Dermis lymphatic vessel endothelial cell (primary cell): ENCODE measurements at places on chromosomes 4 and X. TPM values are rescaled to one million over a fixed set of nuclear protein-coding genes. Genes with fewer than 3 reads are reported as not detected.

The MAGEC1 gene
- total RNA-seq, result not detected in 2 replicates

The LRIT3 gene
- total RNA-seq, result not detected in 2 replicates

The SPANXD gene
- total RNA-seq, result not detected in 2 replicates

The PDZD11 gene
- 32.1 and 32.9 TPM in 2 replicates for total RNA-seq

The SOWAHD gene
- not detected in 2 replicates for total RNA-seq

The DMRTC1B gene
- not detected in 2 replicates for total RNA-seq

The PPP3CA gene
- 69.8 and 78.4 TPM in 2 replicates for total RNA-seq

The KLHL4 gene
- 126 and 135 TPM in 2 replicates for total RNA-seq

The ABCG2 gene
- total RNA-seq, result 6.1 and 9.2 TPM in 2 replicates

The ETDB gene
- total RNA-seq, result not detected in 2 replicates

The LIMCH1 gene
- total RNA-seq, result 29.8 and 48.2 TPM in 2 replicates

The GPR78 gene
- total RNA-seq, result not detected in 2 replicates

The TCEAL2 gene
- not detected in 2 replicates for total RNA-seq

The SPANXA1 gene
- not detected in 2 replicates for total RNA-seq

The MAGED2 gene
- total RNA-seq, result 168 and 227 TPM in 2 replicates
